Activated gamma-delta T cell (primary cell): ENCODE measurements at places on chromosomes 1 and 21.

GRCh38 chr21:46452710-46453109 lies 6.0 kb upstream of the DIP2A start:
- DNase-seq, result no peak

GRCh38 chr1:212640223-212640878 lies 31.8 kb downstream of the ATF3 start:
- DNase-seq, result no peak

GRCh38 chr1:33180911-33181890 lies 642 bp downstream of the TRIM62 start:
- peak; percentile 70 for DNase-seq

GRCh38 chr1:159911326-159912070 lies 11.5 kb upstream of the CFAP45 start:
- no peak for DNase-seq

GRCh38 chr1:186375929-186376319 lies 286 bp downstream of the ODR4 start:
- DNase-seq, result no peak

DNA sequence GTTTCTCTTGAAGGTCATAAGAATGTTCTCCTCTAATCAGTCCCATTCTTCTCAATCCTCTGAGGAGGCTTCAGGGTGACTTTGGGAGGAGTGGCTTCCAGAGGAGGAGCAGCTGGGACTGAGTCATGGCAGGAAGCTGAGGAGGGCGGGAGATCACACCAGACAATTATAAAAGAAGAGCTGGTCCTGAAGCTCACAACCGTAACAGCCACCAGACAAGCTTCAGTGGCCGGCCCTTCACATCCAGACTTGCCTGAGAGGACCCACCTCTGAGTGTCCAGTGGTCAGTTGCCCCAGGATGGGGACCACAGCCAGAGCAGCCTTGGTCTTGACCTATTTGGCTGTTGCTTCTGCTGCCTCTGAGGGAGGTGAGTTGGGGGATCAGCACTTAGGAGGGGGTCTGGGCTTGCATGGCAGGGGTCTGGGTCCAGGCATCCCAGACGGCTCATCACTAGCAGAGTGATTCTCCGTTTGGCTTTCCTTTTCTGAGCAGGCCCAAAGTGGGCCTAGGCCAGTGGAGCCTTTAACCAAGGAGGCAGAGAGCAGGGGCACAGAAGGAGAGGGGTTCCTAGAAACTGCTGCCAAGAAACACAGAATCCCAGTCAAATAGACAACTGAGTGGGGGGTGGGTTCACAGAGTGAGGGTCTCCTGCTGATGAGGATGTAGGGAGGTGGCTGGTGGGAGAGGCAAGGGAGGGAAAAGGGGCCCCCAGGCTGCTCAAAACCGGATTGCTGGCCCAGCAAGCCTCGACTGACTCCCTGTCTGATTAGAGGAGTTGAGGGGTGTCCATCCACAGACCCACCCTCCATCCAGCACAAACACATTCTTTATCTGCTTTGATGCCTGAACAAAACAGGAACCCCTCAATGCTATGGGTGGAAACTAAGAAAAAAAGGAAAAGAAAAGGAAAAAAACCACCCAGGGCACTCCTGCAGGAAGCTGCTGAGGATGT lies at the start of gene ECM1:
Gene ECM1 (plus strand): TSS at position 198 of the 953 bp plus-strand sequence. CDS start 101 bp downstream, at position 299.
- DNase-seq, result no peak

GRCh38 chr1:38152351-38153065 lies 105.9 kb upstream of the POU3F1 start:
- no peak for DNase-seq

DNA sequence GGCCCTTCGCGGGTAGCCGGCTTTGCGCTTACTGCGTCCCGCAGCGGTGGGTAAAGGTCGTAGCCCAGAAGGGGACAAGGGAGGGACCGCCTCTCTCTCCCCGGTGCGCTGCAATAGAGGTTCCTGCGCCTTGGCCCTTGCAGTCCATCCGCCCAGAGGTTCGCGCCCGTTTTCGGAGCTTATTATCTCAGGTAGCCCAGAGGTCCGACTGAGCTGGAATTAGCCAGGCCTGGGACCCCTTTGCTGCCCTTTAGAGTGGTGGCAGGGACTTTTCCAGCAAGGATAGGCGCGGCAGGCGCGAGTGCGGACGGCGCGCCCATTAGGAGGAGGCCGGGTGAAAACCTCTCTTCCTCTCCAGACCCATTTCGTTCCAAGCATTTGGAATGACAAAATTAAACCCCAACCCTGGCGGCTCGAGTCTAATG lies 5.0 kb downstream of the LHX4 start:
- no peak for DNase-seq

- no peak for DNase-seq
Observed at GRCh38 chr1:147892731-147893214, 9.8 kb upstream of the GJA8 start.

- DNase-seq, result no peak
Observed at GRCh38 chr1:42786097-42786496, 1.3 kb downstream of the TMEM269 start.

- DNase-seq, result no peak
Observed at GRCh38 chr1:157001304-157001703, 44.2 kb downstream of the ARHGEF11 start.

- DNase-seq, result no peak
Observed at GRCh38 chr1:233393084-233393840, 65.7 kb downstream of the MAP3K21 start.

GRCh38 chr1:80769208-80769750 lies 1031.5 kb upstream of the ADGRL2 start:
- DNase-seq, result no peak

DNA sequence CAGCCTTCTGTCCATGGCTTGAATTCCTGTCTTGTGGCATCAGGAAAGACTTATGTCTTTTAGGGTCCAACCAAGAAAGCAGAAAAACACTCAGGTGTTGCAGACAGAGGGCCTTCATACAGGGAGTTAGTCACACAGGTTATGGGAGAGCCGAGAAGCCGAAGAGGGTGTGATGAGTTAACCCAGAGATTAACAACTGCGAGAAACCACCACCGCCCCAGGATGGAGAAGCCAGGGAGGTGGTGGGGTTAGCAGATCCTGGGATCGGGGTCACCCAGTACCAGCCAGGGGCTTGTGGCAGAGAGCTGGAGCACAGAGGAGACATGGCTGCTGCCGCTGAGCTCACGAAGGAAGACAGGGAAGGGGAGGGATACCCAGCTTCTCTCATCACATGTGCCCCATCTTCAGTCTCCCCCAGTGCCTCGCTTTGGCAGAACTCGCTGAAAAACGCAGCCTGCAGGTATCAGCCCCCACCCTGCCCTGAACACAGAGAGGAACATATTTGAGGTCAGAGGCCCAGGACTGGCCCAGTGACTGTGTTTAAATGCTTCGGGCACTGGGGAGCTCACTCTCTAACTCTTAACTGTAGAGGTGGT lies 58.7 kb downstream of the RUNX3 start:
- no peak for DNase-seq

GRCh38 chr21:40472013-40472412 lies 374.9 kb downstream of the DSCAM start:
- DNase-seq, result no peak

- DNase-seq, result no peak
Observed at GRCh38 chr1:5982276-5982675, 9.9 kb downstream of the NPHP4 start.

GRCh38 chr1:161402446-161402845 lies 34.8 kb upstream of the CFAP126 start:
- DNase-seq, result no peak

DNA sequence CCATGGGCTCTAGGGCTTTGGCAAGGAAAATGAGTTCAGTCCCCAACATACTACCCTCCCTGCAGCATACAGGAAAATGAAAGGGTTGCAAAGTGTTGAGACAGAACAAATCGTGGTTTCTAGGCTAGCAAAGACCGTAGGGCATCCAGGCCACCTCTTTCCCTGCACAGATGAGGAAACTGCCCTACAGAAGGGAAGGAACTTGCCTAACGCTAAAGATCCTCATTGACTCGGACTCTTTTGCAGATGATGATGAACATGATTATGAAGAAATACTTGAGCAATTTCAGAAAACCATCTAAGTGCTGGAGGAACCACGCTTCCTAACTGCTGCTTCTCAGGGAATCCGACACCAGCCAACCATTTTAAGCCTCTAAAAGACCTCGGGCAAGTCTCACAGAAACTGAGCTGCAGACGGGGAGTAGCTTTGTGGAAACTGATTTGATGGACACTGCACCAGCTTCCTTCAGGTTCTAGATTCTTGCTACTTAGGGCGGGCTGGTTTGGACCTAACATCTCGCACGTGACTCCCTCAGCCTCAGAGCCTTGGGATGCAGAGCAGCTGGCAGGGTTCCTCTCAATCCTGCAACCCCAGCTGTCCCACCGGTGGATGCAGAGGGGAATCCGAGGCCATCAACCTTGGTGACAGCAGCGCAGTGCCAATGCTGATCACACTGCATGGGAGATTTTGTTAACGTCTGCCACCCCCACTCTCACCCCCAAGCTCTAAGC lies 13.4 kb downstream of the THEMIS2 start:
- no peak for DNase-seq

- DNase-seq, result no peak
Observed at GRCh38 chr1:68149110-68149798, 83.1 kb downstream of the WLS start.

GRCh38 chr21:41726970-41727783 lies 39.7 kb downstream of the RIPK4 start:
- DNase-seq, result no peak

DNA sequence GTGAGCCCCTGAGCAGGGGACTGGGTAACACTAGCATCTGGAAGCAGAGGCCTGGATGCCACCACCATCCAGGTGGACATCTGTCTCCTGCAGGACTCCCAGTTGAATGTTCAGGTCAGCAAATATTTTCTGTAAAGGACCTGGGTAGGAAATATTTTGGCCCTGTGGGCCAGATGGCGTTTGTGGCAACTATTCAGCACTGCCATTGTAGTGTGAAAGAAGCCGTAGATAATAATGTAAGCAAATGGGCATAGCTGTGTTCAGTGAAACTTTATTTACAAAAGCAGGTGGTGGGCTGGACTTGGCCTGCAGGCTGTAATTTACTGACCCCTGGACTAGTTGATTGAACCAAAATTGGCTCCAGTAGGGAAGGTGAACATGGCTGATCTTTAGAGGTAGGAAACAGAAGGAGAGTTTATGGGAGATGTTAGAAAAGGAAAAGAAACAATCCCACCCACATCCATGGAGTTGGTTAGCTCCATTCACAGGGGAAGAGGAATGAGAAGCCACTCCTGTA lies 20.0 kb upstream of the CD101 start:
- no peak for DNase-seq

DNA sequence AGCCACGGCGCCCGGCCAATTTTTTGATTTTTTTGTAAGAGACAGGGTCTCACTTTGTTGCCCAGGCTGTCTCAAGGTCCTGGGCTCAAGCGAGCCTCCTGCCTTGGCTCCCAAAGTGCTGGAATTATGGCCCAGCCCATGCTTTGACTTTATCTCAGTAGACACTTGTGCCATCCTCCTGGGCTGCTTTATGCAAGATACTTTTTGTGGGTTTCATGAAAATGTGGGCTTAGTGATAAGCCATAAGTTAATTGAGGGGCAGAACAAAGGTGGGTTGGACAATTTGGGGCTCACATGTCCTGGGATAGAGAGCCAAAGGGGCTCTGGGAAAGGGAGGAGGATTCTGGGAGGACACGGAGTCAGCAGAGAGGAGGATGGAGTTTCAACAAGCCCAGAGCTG lies 22.0 kb downstream of the ALPL start:
- DNase-seq, result no peak

DNA sequence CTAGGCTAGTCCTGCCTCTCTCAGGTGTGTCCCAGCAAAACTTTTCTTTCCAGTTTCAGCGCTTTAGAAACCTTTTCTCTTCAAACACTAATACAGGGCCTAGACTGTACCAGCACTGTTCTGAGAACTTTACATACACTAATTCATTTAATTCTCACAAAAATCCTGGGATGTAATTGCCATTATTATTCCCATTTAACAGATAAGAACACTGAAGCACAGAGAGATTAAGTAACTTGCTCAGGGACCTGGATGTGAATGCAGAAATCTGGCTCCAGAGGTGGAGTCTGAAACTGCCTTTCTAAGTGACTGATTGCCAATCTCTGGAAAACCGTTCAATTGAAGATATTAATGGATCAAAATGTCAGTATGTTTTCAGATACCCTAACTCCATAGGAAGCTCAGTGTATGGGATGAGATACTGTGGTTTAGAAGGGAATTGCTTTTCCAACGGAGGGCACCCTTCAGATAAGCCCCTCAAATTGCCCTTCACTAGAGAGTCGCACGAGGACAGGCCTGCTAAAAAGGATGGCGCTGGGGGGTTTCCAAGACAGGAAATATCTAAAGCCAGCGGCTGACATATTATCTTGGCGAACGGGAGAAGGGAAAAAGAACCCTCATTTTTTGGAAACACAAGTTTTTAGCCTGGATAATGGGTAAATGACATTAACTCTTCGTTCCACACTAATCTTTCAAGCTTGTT lies 698 bp upstream of the UCK2 start:
- DNase-seq, result no peak

DNA sequence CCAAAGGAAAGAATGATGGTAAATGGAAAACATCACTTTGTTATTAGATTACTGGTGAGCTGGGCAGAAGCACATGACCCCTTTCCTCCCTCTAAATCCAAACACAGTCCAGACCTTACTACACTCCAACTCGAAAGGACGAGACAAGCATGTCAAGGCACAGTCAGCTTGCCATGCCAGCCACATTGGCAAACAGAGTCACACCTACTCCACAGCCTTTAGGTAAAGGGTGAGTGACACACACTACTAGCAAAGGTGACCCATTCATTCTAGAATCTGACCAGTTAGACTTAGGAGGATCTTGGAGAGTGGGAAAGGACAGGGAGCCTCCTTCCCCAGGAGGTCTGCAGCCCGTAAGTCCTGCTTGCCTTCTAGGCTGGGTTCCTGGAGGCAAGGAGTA lies 3.0 kb downstream of the SLC44A3 start:
- DNase-seq, result no peak

- no peak for DNase-seq
Observed at GRCh38 chr1:9187004-9187403, 47.6 kb upstream of the H6PD start.

DNA sequence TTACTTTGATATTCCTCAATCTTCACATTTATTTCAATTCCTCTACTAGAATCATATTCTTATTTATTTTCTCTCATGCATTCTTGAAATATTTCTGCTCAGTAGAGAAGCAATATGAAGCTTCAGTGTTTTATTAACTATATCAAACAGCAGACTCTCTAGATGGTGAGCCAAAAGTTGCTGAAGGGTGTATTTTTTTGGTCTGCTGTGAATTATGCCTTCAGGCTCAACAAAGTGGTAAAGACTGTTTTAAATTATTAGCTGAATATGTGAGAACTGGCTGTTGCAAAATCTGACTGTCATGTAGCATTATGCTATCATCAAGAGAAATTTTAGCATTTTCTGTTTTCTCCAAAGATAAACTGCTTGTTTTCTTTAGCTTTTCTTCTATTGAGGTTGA lies 24.9 kb upstream of the CDC42BPA start:
- DNase-seq, result no peak

- DNase-seq, result no peak
Observed at GRCh38 chr1:29856340-29857114, 620.2 kb downstream of the PTPRU start.

DNA sequence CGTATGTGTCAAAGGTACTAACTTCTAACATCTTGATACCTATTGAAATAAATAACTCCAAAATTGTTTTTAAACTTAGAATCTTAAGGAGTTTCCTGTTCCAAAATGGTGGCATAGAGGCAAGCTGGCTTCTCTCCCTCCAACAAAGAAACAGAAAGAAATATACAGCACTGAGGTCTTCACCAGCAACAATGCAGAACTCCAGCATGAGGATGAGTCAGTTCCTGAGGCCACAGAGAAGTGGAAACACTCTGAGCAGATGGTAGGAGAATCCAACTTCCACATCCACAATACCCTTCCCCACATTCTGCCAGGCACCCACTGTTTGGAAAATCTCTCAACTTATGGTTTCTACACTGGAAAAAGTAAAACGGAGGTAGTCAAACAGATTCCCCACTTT lies 12.2 kb upstream of the PPIH start:
- DNase-seq, result no peak
